ENCODE measurements at places on chromosomes 7 and 10. TPM values are rescaled to one million over a fixed set of nuclear protein-coding genes. Genes with fewer than 3 reads are reported as not detected.

TRIM74 gene
- not detected for total RNA-seq

TFR2 gene
- 1.2 TPM for total RNA-seq

PRXL2A gene
- total RNA-seq = 0.98 TPM

PPP1R17 gene
- not detected for total RNA-seq

FAM237B gene
- total RNA-seq = not detected

SAMD9L gene
- 0.79 TPM for total RNA-seq

IFIT1B gene
- total RNA-seq = not detected

KCNIP2 gene
- 0.65 TPM for total RNA-seq

Measured in placental epithelial cell (primary cell).